ENCODE measurements at places on chromosomes 7 and 10.

DNA sequence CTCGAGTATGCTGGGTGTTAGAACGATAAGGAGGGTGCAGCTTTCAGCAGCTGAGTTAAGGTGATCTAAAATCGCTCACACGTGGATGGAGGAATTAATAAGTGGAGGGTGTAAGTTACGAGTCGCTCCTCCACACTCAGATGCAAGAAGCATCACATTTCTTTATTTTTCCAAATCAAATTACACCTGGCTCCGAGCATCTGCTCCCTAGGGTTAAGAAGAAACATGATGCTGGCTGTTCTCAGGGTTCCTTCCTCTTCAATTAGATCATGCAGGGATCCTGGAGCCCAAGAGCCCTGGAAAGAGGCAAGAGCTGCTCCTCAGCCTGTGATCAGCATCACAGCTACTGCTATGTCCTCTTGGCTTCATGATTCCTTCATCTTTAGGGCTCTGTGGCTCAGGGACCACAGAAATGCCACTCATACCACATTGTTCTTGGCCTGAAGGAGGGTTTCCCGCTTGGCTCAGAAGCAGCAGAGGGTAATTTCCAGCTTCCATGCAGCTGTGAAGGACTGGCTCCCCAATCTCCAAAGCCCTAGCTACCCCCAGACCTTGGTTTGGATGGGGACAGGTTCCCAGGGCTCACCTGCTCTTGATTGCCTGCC lies 235.9 kb upstream of the ZNF32 start:
- no peak for DNase-seq

DNA sequence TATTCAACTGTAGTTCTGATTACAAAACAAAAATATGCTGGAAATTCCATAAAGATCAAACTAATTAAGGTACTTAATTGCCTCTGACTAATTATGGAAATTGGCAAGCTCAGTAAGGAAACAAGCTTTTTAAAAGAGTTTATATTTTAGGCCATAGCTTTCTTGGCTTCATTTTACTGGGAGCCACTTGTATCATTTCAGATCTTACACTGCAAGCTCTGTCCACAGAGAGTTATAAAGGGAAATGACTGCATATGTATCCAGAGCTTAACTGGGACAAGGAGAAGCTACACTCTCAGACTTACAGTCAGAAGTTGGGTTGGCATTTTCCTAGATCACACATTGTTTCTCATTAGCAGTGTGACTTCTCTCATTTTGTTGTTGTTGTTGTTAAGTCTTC lies 92.4 kb downstream of the LRRN3 start:
- no peak for DNase-seq

GRCh38 chr7:81062755-81063154 lies 143.9 kb upstream of the SEMA3C start:
- DNase-seq, result no peak

DNA sequence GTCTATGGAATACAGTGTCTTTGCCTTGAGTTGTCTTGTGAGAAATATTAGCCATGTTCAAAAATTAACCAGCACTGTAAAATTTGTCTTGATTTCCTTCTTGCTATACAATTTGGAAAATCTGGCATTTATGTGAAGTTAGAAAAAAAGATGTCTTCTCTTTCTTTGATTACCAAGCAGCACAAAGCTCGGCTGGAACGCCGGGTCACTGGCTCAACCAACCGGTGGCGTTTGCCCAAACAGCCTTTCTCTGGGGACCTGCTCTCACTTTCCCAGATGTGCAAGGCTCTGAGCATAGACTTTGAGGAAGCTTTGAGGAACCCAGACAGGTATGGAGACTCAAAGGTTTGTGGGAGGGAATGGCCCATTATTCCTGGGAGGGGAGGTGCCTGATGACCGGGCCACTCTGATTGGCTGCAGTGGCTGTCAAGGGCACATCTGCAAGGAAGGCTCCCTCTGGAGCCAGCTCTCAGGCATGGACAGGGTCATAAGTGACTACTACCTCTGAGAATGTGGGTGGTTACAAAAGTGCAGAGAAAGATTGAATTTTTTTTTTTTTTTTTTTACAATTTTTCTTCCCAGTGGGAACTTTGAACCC lies 5.6 kb downstream of the BTBD16 start:
- no peak for DNase-seq

- no peak for DNase-seq
Measured at GRCh38 chr10:27482984-27483956, 20.8 kb upstream of the RAB18 start.

GRCh38 chr7:72781631-72782030 lies 46.4 kb downstream of the TYW1B start:
- DNase-seq, result no peak

DNA sequence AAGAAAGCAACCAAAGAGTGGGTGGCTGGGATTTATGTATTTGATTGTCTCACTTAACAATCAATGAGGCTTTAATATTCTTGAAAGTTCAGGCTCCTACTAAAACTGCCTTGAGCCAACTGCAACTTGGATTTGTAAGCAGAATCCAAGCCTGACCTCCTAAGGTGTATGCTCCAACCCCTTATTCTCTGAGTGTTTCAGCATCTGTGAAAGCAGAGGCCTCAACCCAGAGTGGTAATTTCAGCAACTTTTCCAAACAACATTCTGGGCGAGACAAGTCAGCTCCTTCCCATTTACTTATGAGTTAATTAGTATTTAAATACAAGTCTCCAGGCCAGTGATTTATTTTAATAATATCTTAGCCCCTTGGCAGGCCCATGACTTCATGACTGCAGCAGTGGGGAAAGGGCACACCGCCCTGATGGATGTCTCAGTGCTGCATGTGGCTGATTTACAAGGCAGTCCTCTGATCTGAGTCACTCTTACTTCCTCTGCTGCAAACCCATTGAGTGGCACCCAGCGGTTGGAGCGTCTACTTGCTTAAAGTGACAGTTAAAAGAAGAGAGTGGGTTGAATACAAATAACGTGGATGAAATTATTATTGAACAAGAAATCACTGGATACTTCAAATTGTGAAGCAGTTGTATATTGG lies 209.1 kb downstream of the TRIL start:
- no peak for DNase-seq
